ENCODE measurements at places on chromosomes 3 and 15. TPM values are rescaled to one million over a fixed set of nuclear protein-coding genes. Genes with fewer than 3 reads are reported as not detected.
A peak's percentile ranks its signal among the peaks of the same experiment; 100 is the strongest.

- DNase-seq: peak; percentile 72
These were observed 68.6 kb downstream of the ABHD5 start for GRCh38 chr3:43759297-43759782.

DNA sequence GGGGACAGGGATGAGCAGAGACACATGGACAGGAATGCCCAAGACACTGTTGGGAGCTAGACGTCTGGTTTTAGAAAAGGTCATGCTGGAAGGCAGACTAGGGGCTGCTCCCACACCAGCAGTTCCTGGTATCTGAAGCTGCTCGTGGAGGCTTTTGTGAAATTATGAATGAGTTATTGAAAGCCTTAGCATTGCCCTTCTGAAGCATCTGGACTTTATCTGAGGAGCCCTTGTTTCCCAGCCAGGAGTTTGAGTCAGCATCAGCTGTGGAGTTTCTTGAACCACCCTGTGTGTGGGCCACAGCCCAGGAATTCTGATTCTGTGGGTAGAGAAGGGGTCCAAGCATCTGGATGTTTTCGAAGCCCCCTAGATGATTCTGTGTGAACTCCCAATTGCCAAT lies 258.7 kb downstream of the SLCO3A1 start:
- DNase-seq: no peak

Gene MME
- total RNA-seq: 479 TPM

DNA sequence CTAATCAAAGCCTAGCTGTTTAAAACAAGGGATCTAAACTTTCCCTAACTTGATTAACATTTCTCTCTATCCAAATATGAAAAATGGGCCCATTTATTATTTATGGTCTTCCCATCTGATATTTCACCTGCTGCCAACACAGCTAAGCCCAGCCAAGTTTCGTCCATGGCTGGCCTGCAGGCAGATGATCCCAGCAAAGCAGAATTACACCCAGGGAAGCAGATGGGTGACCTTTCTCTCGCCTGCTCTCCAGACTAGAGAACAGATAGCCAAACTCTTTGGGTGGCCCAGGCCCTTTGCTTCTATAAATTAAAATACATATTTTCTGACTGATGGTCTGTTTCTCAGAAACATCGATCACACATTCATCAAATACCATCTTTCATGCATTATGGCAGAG lies 1038.8 kb downstream of the AGBL1 start:
- no peak for DNase-seq
